ENCODE measurements at places on chromosomes 16 and 17. TPM values are rescaled to one million over a fixed set of nuclear protein-coding genes. Genes with fewer than 3 reads are reported as not detected.
A peak's percentile ranks its signal among the peaks of the same experiment; 100 is the strongest.

DNA sequence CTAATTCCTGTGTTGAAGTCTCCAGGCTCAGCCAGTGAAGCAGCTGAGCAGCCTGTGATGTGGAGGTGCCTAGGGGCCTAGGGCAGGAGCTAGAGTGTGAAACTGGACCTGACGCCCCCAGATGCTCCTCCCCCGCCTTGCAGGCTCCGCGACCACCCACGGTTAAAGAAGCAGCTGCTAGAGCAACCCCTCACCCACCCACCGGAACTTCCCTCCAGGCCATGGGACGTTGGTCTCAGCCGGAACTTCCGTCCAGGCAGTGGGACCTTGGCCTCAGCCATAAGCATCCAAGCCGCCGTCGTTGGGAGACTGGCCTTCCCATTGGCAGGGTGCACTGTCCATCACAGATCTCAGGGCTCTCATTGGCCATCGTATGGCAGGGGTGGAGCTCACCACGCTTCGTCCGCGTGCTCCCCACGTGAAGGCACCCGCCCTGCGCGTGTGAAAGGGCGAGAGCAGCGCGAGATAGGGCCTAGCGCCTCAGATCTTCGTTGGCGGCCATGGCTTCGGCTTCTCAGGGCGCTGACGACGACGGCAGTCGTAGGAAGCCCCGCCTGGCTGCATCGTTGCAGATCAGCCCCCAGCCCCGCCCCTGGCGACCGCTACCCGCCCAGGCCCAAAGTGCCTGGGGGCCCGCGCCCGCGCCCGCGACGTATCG lies at the start of gene ADAD2:
Gene ADAD2, plus strand, starts transcription at position 427 of the 658 bp plus-strand sequence. Its CDS starts 74 bp downstream, at position 501.
- no peaks in the 10 kb centered on the region for H3K4me1 ChIP-seq
- H3K27ac ChIP-seq, result no peak within 1 kb of the TSS
- H3K4me3 ChIP-seq, result peak within 1 kb of the TSS; percentile 4

- peaks cover 5% of the 10 kb centered on the region for H3K4me1 ChIP-seq
- DNase-seq, result no peak
- no peak overlapping the region for H3K27ac ChIP-seq
- no peak overlapping the region for H3K4me3 ChIP-seq
- H3K36me3 ChIP-seq, result no peaks in the 10 kb centered on the region
- H3K27me3 ChIP-seq, result no peaks in the 10 kb centered on the region
These were observed 5.5 kb downstream of the DHODH start for GRCh38 chr16:72013888-72014581.

GRCh38 chr16:9932919-9933653 lies 249.1 kb downstream of the GRIN2A start:
- H3K4me3 ChIP-seq, result no peak overlapping the region
- H3K27me3 ChIP-seq, result peaks cover 16% of the 10 kb centered on the region
- no peaks in the 10 kb centered on the region for H3K4me1 ChIP-seq
- no peaks in the 10 kb centered on the region for H3K36me3 ChIP-seq

DNA sequence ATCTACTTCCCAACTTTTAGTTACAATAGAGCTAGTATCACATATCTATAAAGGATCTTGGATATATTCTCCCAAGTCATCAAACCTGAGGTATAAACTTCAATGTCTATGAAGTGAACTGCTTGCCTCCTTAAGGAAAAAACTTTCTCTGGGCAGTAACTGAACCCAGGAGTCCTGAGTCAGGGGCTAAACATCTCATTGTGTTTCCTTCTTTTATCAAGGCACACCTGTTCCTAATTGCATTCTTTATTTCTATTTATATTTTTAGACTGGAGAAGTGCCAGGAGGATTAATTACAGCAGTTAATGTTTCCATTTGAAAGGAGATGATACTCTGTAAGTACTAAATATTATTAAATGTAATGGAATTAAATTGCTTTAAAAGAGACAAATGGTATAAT lies 98.6 kb downstream of the CDH8 start:
- DNase-seq, result no peak
- H3K4me1 ChIP-seq, result no peaks in the 10 kb centered on the region
- no peaks in the 10 kb centered on the region for H3K27me3 ChIP-seq
- H3K36me3 ChIP-seq, result no peaks in the 10 kb centered on the region
- H3K27ac ChIP-seq, result no peak overlapping the region

DNA sequence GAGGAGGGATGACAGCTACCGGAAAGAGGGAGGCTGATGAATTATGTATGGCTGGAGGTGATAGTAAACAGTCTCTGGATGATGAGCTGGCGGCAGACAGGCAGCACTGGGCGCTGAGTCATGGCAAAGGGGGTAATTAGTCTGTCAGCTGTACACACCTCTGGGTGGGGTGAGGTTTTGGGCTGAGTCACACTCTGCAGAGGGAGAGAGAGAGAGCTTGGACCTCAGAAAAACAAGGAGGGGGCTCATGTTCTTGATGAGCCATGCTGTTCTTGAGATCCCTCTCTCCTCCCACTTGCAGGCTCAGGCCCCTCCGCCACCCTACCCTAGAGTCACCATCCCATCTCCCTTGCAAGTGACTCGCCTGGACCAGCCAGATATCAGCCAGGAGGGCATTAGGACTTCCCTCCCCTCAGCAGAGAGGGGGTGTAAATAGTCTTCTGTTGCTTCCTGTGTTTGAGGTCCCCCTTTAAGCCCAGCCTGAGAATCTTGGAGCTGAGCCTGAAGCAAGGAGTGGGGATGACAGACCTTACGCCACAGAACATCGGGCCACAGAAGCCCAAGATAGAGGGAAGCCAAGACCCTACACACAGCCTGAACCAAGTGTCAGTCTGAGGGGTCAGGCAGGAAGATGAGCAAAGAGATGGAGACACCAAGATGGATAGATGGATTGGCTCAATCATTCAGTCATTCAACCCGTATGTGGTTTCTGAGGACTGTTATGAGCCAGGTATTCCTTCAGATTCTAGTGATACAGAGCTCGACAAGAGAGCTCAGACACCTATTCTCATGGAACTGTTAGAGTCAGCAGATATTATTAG lies 383.2 kb upstream of the CCL2 start:
- H3K27ac ChIP-seq, result no peak overlapping the region
- peaks cover 44% of the 10 kb centered on the region for H3K27me3 ChIP-seq
- H3K36me3 ChIP-seq, result no peaks in the 10 kb centered on the region
- H3K4me1 ChIP-seq, result no peaks in the 10 kb centered on the region
- H3K4me3 ChIP-seq, result no peak overlapping the region

DNA sequence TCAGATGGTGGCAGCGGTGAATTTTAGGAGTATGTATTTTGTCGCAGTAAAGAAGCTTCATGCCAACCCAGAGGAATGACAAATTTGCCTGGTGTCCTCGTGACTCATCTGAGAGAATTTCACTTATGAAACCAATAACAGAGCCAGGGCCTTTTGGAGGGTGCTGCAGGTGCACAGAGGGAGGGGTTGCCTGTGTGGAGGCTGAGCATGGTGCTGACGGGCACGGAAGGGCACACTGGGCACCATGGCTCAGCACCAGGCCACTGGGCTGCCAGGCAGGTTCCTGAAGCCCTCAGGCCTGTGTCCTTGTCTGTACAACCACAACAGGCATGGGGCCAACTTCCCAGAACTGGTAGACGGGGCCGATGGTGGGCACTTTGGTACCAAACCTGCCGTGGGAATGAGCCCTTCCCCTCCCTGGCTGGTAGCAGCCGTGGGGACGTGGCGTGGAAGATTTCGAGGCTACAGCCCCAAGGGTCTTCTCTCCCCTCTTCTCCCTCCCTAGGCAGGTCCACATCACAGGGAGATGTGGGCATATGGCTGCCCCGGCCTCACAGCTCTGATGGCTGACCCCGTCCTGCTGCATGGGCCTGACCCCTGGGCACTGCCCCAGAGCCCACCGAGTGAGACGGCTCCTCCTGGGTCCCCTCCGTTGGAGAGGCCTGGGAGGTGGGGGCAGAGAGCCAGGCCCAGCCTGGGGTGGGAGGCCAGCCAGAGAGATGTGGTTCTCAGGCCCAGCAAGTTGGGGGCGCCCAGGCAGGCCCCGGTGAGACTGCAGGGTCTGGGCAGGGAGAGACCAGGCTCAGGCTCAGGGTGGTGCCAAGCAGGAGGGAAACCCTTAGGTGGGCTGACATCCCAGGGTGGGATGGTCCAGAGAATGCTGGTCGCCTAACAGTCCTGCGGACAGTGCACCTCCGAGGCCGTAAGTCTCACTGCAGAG lies 30.2 kb upstream of the ZNF469 start:
- no peak for DNase-seq
- H3K27ac ChIP-seq, result no peak overlapping the region
- no peaks in the 10 kb centered on the region for H3K27me3 ChIP-seq
- H3K36me3 ChIP-seq, result no peaks in the 10 kb centered on the region
- peaks cover 17% of the 10 kb centered on the region for H3K4me1 ChIP-seq
- H3K4me3 ChIP-seq, result no peak overlapping the region

- no peaks in the 10 kb centered on the region for H3K36me3 ChIP-seq
- no peak for DNase-seq
- no peak overlapping the region for H3K4me3 ChIP-seq
- H3K27ac ChIP-seq, result no peak overlapping the region
These were observed 179.1 kb downstream of the TOX3 start for GRCh38 chr16:52367821-52368220.

DNA sequence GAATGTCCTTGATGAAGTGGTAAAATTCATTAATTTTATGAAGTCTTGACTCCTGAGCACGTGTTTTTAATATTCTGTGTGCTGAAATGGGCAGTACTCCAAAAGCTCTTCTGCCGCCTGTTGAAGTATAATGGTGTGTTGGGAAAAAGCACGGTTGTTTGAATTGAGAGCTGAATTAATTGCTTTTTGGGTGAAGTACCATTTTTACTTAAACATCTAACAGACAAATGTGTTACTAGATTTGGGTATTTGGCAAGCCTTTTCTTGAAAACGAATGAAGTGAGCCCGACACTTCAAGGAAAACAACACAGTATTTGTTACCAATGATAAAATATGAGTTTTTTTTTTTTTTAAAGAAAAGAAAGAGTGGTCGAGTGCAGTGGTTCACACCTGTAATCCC lies 22.5 kb downstream of the WWP2 start:
- H3K27ac ChIP-seq, result no peak overlapping the region
- H3K36me3 ChIP-seq, result peaks cover 10% of the 10 kb centered on the region
- no peaks in the 10 kb centered on the region for H3K4me1 ChIP-seq
- no peak overlapping the region for H3K4me3 ChIP-seq
- H3K27me3 ChIP-seq, result no peaks in the 10 kb centered on the region
- no peak for DNase-seq

DNA sequence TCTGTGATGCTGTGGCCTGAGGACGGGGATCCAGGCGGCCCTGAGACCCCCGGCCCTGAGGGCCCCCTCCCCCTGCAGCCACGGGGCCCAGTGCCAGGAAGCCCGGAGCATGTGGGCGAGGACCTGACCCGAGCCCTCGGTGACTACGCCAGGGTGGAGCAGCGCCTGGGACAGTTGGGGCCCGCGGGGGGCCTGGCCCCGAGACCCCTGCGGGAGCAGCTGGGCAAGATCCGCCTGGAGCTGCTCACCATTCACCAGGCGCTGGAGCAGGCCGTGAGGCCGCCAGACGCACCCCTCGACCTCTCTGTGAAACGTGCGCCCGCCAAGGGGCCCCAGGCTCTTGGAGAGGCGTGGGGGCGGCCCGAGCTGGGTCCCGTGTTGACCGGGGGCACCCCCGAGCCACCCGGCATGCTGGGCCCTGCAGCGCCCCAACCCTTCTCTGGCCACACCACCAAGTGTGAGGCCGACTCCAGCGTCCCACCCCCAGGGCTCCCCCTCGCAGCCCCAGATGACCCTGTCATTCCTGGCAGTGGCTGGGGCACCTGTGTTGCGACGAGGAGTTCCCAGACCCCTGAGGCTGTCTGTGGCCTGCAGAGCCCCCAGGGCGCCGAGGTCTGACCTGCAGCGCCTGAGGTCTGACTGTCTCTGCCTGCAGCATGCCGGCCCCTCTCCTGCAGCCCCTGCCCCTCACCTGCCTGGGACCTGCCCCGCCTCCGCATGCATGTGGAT lies 2.0 kb upstream of the NHLRC4 start:
- no peak overlapping the region for H3K4me3 ChIP-seq
- no peak for DNase-seq

- no peak for DNase-seq
- no peak overlapping the region for H3K4me3 ChIP-seq
- no peak overlapping the region for H3K27ac ChIP-seq
- no peaks in the 10 kb centered on the region for H3K36me3 ChIP-seq
These were observed 191.4 kb downstream of the SLC39A11 start for GRCh38 chr17:72901083-72901482.

- peak; percentile 65 for DNase-seq
- H3K4me3 ChIP-seq, result peak overlapping the region; percentile 80
- H3K4me1 ChIP-seq, result peaks cover 33% of the 10 kb centered on the region
- peak overlapping the region; percentile 89 for H3K27ac ChIP-seq
- no peaks in the 10 kb centered on the region for H3K27me3 ChIP-seq
- H3K36me3 ChIP-seq, result no peaks in the 10 kb centered on the region
These were observed 68.0 kb upstream of the MRTFB start for GRCh38 chr16:14003074-14003570.

DNA sequence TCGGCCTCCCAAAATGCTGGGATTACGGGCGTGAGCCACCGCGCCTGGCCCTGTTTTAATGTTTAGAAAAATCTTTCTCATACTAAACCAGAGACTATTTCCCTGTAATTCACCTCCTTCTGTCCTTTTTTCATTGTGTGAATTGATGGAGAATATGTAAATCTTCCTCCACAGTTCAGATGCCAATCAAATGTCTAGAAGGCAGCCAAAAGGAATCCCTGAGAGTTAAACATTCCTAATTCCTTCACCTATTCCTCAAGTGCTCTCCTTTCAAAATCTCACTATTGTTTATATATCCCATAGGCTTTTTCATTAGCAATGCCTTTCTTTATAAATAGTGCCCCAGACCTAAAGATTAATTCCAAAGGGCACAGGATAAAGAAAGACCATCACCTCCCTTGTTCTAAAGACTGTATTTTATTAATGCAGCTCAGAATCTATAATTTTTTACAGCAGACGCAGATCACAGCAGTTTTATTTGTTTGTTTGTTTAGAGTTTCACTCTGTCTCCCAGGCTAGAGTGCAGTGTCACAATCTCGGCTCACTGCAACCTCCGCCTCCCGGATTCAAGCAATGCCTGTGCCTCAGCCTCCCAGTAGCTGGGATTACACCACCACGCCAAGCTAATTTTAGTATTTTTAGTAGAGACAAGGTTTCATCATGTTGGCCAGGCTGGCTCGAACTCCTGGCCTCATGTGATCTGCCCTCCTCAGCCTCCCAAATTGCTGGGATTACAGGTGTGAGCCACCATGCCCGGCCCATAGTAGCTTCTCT lies 30.5 kb downstream of the COPZ2 start:
- no peak for DNase-seq
- peaks cover 3% of the 10 kb centered on the region for H3K27me3 ChIP-seq
- peak overlapping the region; percentile 65 for H3K4me3 ChIP-seq
- peak overlapping the region; percentile 90 for H3K27ac ChIP-seq
- peaks cover 2% of the 10 kb centered on the region for H3K36me3 ChIP-seq
- peaks cover 84% of the 10 kb centered on the region for H3K4me1 ChIP-seq

Gene SYNGR3
- total RNA-seq, result 2.2 TPM

Gene MMP2
- 153 TPM for total RNA-seq

Gene KRTAP2-1
- total RNA-seq, result not detected

Gene SPATA32
- 0.23 TPM for total RNA-seq

Gene REXO5
- 9.5 TPM for total RNA-seq

Gene MSRB1
- total RNA-seq, result 29.8 TPM

Gene MPO
- not detected for total RNA-seq

Gene PABPN1L
- not detected for total RNA-seq

Gene CASKIN1
- total RNA-seq, result 18.9 TPM

All from neural crest cell (in vitro differentiated cells).